A172 (cell line): ENCODE measurements at places on chromosomes 5 and 9.

DNA sequence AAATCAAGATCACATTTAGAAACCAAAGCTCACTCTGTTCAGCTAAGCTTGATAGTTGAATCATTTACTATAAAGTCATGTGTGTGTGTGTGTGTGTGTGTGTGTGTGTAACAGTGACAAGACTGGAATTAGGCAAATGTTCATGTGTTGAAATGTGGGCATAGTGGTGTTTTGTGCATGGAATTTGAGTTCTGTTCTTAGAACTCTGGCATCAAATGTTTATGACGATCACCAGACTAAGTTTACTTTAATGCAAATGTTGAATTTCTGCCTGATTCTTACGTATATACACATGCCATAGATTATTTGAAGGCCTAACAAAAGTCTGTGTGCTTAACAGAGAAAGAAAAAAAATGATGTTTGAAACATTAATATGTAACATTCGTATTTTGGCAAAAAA, 72.8 kb upstream of the COL5A1 start:
- no peak for DNase-seq

DNA sequence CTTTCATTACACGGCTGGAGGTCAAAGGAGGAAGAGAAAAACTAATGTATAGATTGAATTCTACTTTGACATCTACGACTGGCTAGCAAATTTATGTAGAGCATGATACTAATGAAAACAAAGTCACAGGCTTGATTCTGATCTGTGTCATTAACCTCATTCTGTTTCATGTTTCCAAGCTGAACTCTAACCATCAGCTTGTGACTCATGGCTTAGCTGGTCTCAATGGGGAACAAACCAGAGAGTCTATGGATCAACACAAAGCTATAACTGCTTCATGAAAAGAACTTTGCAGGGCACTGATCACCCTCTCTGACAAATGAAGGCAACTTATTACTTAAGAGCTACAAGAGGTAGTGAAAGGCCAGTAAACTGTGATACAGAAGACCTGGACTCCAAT, 23.6 kb upstream of the PDE4D start:
- DNase-seq: no peak

DNA sequence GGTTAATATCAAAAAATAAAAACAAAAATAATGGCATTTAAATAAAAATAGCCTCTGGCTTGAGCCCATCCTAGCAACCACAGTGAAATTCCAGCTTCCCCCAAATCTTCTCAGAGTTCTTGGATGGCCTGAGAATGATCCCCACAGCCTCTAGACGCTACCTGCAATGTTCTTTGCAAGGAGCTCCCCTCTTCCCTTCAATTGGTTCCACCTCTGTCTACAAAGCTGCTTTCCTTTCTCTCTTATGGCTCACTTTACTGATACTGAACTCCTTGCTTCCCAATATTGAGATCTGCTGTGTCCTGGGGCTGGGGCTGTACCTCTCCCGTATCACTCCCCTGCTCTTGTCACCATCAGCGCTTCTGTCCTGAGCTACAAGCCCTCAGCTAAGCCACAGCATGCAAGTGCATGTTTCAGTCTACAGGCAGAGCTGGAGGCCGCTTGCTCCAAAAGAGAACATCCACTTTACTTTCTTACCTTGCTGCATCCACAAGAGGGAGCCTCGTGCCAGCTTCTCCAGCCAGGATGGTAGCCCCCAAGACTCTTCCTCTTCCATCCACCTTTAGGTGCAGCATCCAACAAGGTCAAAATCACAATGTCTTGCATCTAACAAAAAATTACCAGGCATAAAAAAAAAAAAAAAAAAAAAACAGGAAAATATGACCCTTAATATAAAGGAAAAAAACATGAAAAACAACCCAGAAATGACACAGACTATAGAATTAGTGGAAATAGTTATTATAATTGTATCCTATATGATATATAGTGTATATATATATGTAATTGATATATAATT, 57.4 kb upstream of the PRSS3 start:
- peak; percentile 58 for DNase-seq

DNA sequence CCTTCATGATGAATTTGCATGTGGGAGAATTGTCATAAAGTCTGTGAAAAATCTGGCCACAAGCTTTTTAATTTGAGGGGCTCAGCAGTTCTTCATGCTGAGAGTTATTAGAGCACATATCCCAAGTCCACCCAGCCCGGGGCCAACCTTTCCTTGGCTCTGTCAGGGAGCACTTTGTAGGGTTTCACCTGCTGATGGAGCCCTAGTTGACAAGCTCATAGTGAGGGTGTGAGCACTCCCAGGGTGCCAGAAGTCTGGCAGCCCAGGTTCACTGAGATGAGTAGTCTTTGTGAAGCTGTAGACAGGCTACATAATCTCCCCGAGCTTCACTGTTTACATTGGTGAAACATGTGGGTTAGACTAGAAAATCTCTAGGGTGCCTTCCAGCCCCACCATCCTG, 97.2 kb upstream of the NREP start:
- DNase-seq: no peak

- no peak for DNase-seq
Observed at GRCh38 chr9:114216081-114216480, 60.7 kb downstream of the COL27A1 start.

DNA sequence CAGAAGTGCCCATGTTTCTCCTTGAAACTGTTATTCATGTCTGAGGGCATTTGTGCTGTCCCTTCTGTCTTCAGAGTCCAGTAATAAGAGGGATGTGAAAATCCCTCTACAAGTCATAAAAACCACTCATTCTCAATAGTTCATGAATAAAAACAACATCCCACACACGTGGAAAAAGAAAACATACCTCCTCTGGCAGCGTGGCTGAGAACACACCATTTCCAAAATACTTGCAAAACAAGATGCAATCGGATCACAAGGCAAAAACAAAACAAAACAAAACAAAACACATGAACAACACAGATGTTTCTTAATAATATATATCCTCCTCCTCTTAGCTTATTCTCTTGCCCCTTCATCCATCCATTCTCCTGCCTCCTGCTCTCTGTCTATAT, 71.0 kb upstream of the EQTN start:
- no peak for DNase-seq

DNA sequence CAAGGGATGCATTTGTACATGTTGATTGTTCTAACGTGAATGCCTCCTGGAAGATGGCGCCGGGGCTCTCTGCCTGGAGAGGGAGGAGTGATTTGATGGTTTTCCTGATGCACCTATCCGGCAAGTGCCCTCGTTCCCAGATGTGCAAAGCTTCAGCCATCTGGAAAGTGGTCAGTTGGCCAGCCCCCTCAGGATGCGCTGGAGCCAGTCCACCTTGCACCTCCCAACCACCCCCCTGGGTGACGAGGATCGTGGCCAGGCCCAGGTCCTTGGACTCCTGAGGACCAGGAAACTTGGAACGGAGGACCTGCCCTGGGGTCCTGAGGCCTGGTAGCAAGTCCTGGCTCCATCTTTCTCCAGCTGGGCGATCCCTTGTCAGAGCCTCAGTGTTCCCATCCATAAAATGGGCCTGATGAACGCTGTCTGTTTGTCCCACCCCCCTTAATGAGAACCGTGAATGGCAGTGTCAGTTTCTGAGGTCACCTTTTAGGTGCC, 23.6 kb upstream of the RNU6ATAC start:
- no peak for DNase-seq

DNA sequence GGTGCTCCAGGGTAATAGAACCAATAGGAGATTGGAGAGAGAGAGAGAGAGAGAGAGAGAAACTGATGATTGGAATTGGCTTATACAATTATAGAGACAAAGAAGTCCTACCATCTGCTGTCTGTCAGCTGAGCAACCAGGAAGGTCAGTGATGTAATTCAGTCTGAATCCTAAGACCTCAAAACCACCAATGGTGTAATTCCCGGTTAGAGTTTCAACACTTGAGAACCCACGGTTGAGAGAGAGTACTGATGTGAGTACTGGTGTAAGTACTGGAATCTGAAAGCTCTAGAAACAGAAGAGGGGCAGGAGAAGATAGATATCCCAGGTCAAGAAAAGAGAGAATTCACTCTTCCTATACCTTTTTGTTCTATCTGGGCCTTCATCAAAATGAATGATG, 775.8 kb downstream of the EFNA5 start:
- DNase-seq: no peak

GRCh38 chr5:73298772-73299630, 126.0 kb downstream of the TMEM174 start:
- DNase-seq: no peak
